Esophagus squamous epithelium (tissue), 5 donors: ENCODE measurements at places on chromosomes 2 and 18.

DNA sequence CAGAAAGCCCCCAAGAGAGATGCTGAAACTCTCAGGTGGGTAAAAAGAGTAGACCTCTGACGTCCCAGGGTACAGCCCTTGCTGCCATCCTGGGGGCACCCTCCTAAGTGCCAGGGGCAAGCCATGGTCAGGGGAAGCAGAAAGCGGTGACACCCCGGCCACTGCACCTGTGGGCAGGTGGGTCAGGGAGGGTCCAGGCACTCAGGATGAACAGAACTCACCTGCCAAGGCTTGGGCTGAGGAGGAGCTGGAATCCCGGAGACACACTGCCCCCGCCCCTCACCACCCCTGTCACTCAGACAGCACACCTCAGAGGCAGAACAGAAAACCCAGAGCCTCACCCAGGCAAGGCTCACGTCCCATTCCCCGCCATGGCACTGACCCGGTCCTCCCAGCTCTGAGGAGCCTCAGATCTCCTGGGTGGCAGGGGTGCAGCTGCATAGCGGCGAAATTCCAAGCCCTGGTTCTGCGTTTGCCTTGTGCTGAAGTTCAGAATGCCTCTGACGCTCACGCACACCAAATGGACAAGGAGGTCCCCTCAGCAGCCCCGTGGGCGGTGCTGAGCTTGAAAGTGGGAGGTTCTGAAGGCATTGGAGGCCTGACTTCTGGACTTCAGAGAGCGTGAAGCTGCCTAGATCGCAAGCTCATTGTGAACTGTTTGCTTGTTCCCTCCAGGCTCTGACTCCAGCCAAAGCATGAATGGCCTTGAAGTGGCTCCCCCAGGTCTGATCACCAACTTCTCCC is 4.3 kb downstream of the GPR17 start:
- no peak for DNase-seq

- DNase-seq: no peak
Observed at GRCh38 chr2:136122661-136123060, 4.7 kb upstream of the CXCR4 start.

DNA sequence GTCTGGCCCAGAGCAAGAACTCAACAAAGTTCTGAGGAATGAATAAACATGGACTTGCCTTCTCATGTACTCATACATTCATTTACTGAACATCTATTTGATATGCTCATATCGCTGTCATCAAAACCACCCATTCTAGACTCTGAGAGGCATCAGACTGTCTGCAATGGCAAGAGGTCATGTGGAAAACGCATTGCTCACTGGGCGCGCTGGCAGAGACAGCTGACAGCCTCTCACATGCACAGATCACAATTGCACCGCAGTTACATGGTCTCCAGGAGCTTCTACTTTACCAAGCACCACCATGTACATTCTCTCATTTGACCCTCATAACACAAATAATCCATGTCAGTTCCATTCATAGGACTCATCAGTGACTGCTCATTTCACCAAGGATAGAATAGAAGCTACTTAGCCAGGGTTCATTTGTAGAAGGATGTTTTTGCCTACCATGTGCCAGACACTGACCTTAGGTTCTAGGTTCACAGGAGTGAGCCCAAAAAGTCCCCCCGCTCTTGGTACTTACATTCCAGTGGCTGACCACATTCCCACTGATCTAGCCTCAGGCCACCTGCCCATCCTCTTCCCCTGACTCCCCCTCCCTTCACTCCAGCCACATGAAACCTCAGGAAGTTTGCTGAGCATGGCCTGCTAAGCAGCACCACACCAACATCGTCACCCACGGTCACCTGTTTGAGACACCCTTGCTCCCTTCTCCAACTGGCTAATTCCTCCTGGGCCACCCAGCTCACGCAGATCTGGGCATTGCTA is 6.1 kb downstream of the FAM124B start:
- DNase-seq: no peak

DNA sequence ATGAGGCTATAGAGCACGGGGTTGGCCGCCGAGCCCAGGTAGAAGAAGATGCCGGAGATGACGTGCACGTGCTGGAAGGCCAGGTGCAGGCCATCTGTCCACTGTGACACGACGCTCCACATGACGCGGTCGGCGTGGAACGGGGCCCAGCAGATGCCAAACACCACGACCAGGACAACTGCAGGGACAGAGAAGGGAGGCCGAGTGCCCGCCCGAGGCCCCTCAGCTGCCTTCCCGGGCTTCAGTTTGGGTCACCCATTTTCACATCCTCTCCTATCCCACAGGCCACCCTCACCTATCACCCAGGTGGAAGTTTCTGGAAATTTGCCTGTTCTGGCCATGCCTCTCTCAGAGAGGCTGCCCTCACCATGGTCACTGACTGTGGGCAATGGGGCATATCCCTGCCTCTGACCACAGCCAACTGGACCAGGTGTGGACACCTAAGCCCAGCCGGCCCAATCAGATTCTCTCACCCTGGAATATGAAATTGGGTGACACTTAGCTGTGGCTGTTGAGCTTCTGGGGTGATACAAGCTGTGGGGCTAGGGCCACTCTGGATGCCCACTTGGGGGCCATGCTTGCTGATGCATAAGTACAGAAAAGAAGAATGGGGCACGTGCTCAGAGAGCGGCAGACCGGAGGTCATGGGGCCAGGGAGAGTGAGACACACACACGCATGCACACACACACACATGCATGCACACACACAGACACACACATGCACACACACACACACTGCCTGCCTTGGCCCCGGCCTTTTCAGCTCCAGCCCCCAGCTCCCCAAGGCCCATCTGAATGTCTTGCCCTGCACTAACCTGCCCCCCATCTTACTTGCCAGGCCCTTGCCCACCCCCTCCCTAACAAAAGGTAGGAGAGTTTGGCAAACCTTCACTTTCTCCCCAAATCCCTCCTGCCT is 4.7 kb downstream of the NMUR1 start:
- DNase-seq: no peak

DNA sequence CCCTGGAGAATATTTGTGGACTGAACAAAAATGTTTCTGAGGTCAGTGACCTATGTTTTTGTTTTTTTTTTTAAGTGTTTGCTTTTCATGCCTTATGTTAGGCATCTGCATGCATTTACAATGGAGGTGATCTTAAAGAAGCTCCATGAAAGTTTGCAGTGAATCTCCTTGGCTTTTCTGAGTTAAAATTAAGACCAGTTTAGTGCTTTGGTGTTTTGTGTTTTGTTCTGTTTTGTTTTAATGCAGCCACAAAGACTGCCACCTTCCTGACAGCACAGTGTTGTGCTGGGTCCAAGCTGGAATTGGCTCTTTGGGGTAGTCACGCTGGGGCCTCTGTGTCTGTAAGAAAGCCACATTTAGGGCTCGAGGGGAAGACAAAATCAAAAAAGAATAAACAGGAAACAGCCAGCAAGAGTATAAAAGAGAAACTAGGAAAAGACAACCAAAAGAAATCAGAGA is 396.2 kb downstream of the ARHGAP15 start:
- DNase-seq: no peak

DNA sequence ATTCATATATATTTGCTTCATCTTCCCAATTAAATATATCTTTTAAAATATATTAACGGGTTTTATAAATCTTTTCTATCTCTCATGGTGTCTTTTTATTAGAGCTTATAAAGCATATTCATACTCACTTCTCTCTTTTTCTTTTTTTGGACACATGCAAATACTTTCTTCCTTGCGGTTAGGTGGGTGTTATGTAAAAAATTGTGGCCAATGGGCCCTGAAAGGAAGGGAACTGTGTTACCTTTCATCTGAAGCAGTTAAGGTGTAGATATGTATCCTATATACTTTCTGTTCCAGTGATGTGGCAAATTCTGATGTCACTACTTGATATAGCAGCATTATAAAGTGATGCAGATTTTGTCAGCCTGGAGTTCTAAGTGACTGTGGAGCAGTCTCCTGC is 714.5 kb downstream of the PLCL1 start:
- DNase-seq: no peak

DNA sequence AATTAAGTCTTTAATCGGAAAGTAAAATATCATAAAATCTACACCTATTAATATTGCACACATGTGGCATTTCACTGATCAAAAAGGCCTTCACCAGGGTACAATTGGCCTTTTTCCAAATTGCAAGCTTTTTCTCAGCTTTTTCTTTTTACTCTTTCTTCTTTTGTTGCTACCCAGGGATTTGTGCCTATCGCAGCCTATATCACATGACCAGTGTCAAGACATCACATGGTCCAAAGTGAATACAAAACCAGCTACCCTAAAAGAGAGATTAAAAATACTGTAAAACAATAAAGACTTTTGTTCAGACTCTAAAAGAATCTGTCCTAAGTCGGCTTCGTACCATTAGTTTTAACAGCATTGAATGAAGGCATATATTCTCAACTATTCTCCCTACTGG is 15.0 kb upstream of the OTX1 start:
- DNase-seq: no peak

- DNase-seq: no peak
Observed at GRCh38 chr18:10951631-10952544, 197.5 kb downstream of the PIEZO2 start.

GRCh38 chr2:70718241-70718640 is 49.8 kb downstream of the ADD2 start:
- no peak for DNase-seq

GRCh38 chr2:151996243-151997003 is 102.4 kb downstream of the CACNB4 start:
- DNase-seq: no peak

GRCh38 chr18:31643003-31643402 is 41.4 kb downstream of the B4GALT6 start:
- DNase-seq: no peak

GRCh38 chr2:57869758-57870344 is 176.8 kb upstream of the VRK2 start:
- no peak for DNase-seq

DNA sequence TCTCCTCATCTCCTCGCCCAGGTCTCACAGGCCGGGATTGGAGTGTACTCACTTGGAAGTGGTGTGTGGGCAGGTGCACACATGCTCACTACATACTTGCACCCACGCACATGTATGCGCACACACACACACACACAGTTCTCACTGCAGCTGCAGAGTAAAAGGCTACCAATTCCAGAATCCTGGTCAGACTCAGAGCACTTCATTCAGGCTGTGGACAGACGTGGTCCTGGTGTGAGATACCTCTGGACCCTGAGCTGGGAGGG is 19.4 kb downstream of the CELF4 start:
- no peak for DNase-seq

GRCh38 chr18:9712611-9713010 is 4.5 kb downstream of the RAB31 start:
- no peak for DNase-seq

- DNase-seq: no peak
Observed at GRCh38 chr2:200614249-200614648, 28.4 kb downstream of the AOX1 start.

- no peak for DNase-seq
Observed at GRCh38 chr2:160433466-160434140, 60.0 kb downstream of the RBMS1 start.

GRCh38 chr2:241796610-241797138 is 12.3 kb upstream of the NEU4 start:
- no peak for DNase-seq

GRCh38 chr2:225002039-225002655 is 40.1 kb downstream of the DOCK10 start:
- peak; percentile 10 for DNase-seq

DNA sequence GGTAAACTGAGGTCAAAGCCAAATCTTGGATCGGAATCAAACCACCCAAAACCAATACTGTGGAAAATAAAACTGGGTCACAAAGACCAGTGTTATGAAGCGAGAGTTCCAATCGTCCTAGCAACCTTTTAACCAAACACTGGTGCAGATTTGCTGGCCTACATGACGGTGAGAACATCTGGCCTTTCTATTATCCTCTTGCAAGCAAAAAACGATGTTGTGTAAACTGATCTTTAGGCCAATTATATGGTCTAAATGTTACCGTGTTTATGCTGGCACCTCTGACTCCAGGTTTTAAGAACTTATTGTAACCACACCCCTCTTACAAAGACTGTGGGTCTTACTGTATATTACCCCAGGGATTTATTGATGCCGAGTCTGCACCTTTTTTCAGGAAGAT is 145.9 kb downstream of the GFPT1 start:
- no peak for DNase-seq

- no peak for DNase-seq
Observed at GRCh38 chr2:14011190-14011589, 621.3 kb upstream of the LRATD1 start.

GRCh38 chr2:30512243-30512886 is 65.3 kb downstream of the LCLAT1 start:
- DNase-seq: no peak
